Activated CD8-positive, alpha-beta memory T cell treated with anti-CD3 and anti-CD28 coated beads, Interleukin-2, amount 50 U/mL, for 48 hours (primary cell): ENCODE measurements at places on chromosomes 16 and 17.

- DNase-seq = no peak
These were observed 140.3 kb upstream of the FOXF1 start for GRCh38 chr16:86370062-86370461.

DNA sequence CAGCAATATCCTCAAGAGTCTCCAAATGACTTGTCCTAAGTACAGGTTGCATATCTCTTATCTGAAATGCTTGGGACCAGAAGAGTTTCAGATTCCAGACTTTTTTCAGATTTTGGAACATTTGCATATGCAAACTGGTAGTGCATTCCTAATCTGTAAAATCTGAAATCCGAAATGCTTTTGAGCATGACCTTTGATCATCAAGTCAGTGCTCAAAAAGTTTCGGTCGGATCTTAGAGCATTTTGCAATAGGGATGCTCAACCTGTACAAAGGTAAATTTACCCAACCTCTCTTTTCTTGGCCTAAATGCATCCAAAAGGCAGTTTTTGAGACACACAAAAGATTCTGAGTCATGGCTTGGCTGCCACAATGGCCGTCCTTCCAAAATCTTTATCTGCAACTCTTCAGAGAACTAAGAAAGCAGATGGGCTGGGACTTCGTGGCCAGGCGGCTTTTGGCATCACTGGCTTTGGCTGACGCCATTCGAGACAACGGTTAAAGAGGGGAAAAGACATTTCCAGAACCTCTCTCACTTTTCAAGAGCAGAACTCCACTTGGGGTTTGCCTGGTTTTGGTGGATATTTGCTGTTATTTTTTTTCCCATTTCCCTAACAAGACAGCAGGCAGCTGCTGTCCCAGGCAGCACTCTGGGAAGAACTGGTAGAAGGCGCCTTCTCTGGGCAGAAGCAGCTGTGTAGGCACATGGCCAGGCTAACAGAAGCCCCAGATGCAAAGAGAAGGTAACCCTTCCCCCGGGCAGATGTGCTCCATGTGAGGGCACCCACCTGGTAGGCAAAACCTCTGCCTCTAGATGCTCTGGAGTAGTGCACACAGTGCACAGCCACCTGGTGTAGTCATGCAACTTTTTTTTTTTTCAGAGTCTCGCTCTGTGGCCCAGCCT lies 8.9 kb downstream of the CPPED1 start:
- DNase-seq = no peak

DNA sequence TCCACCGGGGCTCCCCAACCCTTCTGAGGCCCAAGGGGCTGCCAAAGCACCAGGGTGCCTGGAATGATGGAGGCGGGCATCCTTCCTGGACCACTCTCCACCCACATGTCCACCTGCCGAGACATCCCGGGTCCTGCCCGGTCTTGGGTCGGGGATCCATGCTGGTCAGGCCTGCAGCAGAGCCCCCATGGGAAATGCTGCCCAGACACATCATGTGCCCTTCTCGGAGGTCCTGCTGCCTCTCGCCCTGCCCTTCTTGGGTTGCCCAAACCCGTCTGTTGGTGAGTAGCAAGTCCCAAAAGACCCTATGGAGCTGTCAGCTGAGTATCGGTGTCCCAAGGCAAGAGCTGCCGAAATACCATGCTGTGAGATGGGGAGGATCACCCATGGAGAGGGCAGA lies 14.8 kb upstream of the GAA start:
- no peak for DNase-seq

GRCh38 chr17:71667661-71668060 lies 453.2 kb upstream of the SOX9 start:
- DNase-seq = no peak

DNA sequence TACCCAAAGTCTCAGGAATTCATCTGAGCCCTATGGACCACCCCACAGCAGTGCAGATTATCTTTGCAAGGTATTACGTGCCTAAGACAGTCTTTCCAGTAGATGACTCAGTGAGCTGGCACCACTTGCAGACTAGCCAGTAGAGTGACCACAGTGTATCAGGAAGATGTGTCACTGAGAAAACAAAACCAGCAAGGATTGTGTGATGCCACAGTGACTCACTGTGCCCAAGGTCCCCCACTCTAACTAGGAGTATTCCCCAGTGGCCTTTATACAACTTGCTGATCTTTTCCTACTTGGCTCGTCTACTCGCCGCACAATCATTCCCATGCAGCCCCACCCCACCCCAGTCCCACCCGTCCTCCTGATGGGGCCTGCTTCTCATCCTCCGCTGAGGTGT lies 26.8 kb upstream of the PRKCA start:
- no peak for DNase-seq

DNA sequence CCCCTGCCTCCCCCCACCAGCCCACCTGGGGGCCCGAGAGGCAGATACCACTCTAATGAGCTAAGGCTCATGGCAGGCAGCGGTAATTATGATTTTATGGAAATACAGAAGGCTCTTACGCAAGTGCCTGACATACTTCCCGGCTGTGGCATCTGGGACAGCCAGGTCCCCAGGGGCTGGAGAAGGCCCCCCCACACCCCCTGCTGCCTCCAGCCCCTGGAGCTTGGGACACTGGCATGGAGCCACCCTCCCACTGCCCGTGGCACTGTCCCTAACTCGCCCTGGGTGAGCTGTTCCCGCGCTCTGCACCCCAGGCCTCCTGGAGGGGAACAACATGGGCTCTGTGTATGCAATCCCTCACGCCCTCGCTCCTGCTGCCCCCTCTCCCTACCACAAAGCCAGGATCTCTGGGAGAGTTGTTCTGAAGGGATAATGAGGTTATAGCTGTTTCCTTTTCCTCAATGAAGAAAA lies 5.4 kb upstream of the STAC2 start:
- no peak for DNase-seq

DNA sequence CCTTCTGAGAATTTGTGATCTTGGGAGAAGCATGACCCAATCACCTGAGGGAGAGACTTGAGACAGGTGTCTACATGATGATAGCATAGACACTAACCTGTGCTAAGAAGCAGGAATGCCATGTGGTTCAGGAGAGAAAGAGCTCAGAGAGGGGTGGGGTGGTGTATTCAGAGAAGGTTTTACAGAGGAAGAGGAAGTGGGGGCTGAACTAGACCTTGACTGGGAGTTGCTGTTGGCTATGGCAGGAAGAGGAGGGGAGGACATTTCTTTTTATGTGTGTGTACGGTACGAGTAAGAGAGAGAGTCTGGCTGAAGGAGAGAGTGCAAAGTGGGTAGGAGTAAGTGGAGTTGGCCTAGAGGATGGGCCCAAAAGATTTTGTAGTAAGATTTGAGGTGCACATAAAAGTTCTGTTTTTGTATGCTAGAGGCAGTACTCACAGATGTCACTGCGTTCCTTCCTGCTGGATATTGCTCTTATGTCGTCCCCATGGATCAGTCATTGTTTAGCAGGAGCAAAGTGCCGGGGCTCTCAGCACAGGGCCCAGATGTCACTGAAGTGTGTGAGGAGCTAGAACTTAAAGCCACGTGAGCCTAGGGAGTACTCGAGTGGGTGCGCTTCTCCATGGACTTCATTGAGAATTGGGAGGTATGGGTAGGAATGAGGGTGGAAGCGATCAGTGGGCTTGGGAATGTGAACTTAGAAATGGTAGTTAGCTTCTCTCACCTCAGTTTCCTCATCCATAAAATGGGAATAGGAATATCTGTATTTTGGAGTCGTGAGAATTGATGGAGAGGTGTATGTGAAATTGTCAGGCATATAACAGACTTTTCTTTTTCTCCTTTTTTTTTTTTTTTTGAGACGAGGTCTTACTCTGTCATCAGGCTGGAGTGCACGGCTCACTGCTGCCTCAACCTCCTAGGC lies 22.1 kb downstream of the SLC7A6 start:
- no peak for DNase-seq

DNA sequence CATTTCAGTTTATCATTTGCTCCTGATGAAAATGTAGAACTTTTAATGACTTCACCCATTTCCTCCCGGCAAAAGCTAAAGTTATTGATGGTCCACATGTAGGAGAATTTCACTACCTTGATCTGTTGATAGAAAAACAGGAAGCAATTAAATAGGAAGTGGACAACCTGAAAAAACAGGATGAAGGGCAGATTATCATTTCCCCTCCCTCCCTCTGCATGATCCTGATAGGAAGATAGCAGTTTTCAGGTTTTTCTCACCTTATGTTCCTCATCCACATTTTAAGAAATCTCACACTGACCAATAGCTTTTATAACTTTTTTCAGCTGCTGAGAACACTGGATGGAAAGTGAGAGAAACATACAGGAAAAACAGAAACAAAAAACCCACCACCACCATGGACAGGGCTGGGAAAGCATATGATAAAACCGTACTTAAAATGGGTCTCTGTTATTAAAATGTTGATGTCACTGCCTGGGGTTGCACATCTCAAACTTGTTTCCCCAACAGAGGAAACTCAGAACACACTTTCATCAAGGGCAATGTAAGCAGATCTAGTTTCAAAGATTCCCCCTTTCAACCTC lies 46.4 kb downstream of the NXPH3 start:
- DNase-seq = no peak
